CD14-positive monocyte (primary cell): ENCODE measurements at places on chromosomes 3 and 15.
A peak's percentile ranks its signal among the peaks of the same experiment; 100 is the strongest.

- peak; percentile 38 for DNase-seq
Observed at GRCh38 chr3:149771652-149772271, 19.5 kb upstream of the COMMD2 start.

DNA sequence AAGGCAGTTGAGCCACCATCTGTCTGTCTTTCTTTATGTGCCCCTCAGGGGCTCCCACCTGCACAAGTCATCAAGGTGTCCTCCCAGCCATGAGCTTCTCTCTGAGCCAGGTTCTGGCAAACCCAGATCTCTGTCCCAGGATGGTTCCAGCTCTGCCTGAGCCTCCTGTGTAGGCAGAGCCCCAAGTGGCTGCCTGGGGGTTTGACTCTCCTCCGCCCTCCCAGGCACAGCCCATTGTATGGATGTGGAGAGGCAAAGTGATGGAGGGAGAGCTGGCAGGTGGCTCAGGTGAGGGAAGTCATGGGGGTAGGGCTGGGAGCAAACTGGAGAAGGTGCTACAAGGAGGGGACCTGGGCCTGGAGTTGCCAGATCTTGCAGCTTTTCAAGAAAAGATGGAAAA is 56.9 kb downstream of the GRIP2 start:
- no peak for DNase-seq

DNA sequence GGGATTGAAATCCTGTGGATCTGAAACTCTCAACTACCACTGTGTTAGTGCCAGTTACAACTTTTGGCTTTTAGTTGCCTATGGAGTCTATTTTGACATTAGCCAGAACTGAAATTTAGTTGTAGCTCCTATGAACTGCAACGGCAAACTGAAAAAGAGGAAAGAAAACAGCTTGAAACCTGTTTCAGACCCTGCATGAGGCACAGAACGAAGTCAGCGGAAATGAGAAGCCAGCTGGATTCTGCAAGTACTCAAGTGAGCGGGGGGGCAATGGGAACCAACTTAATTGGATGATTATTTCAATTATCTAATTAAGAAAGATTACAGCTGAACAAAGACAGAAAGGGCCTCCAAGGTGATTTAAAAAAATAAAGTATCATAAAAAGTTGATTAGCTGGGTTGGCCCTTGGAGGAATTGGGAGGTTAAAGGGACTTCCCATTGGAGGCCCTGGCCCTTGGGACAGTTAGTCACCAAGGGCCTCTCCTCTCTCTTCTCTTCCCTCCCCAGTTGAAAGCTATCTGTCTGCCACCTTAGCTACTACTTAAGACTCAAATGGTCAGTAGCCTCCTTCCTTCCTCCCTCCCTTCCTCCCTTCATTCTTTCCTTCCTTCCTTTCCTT is 352.1 kb downstream of the SHQ1 start:
- DNase-seq, result peak; percentile 76

DNA sequence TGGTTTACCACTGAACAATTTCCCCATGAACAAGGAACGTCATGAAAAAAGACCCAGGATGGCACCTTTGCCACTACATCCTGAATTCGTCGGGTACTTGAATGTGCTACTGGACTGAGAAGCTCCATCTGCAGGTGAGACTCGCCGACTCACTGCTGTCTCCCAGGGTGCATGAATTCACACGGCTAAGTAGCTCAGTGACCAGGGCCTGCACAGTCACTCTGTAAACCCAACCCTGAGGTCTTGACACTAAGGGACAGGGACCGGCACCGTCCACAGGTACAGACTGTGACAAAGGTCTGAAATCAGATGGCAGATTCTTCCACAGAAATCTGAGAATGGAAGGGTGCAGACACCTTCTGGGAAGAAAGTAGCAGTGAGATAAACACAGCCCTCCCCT is 187.4 kb downstream of the ADAMTS17 start:
- no peak for DNase-seq

DNA sequence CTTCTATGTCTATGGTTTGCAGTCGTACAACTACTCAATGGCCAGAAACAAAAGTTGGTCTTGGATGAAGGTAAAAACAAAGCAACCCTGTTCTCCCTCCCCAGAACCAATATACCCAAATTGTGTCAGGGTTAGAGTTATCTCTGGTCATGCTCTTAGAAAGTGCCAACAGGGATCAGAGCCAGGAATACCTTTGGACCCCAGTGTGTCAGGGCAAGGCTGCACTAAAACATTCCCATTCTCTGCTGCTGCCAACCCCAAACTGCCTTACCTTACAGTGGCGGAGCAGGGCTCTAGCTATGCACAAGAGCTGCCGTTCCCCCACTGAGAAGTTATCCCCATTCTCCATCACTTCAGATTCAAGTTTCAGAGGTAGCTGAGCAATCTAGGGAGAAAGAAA is 42.4 kb upstream of the PARL start:
- no peak for DNase-seq

GRCh38 chr3:125238759-125239158 is 26.2 kb upstream of the SLC12A8 start:
- no peak for DNase-seq

DNA sequence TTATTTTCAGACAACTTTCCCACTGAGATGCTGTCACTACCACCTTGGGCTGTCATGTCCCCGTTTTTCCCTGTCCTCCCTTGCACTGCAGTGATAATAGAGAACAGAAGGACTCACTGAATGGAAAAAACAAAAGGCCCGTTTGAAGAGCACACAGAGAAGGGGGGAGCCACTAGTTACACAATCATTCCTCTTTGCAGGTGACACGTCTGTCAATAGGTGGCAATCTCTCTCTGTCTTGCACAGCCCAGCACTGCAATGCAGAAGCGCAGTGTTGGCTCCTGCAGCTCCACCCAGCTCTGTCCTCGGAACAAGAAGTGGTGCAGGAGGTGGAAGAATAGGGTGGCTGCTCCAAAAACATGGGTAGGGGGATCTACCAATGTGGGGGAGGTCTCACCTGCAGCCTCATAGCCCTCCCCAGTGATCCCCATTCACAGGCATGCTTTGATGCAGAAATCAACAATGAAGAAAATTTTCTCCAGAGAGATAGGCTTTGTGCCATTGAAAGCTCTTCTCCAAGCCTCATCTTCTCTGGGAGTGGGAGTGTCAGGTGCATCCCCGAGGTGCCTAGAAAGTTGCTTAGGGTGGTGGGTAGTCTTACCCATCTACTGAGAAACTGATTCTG is 31.8 kb downstream of the FSTL1 start:
- DNase-seq, result peak; percentile 9

DNA sequence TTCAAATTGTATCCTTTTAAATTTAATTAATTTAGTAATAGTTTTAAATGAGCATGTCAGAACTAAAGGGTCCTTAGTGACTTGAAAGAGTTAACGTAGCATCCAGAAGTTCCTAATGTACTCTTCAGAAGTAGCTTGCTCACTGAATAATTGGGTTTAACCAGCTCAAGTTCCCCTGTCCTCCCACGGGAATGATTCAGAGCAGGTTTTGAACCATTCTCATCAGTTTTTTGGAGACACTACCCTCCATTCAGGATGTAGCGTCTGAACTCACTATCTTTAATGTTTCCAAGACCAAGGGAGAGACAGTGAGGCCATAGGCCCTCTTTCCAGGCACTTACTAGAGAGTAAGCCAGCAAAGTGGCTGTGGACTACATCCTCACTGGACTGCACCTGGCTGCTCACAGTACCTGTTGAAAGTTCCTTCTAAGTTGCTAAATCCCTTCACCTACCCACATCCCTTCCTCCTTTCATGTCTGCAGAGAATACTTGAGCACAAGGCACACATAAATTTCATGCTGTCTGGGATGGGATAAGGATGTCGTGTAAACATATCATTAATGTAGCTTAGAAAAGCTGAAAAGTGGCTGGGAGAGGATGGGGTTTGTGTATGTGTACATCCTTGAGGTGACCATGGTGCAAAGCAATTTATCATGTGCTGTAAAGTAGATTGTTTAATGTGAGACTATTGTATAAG is 146.3 kb downstream of the PLCL2 start:
- DNase-seq, result no peak

DNA sequence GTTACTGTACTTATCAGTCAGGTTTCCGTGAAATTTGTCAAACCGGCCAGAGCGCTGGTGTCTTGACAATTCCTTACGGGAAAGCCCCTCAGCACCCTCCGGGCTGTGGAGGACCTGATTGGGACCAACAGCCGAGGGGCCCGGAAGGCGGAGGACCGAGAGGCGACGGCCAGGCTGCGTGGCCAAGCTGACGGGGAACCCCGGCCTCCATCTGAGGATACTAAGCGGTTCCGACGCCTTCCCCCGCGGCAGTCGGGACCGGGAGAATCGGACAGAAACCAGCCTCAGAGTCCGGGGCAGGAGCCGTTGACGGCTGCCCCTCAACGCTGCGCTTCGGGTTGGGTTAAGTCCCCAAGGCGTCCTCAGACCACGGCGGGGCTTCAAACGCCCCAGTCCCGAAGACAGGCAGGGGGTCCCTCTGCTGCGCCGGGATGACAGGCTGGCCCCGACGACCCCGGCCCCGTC is 499 bp downstream of the ALDH1A2 start:
- peak; percentile 4 for DNase-seq

DNA sequence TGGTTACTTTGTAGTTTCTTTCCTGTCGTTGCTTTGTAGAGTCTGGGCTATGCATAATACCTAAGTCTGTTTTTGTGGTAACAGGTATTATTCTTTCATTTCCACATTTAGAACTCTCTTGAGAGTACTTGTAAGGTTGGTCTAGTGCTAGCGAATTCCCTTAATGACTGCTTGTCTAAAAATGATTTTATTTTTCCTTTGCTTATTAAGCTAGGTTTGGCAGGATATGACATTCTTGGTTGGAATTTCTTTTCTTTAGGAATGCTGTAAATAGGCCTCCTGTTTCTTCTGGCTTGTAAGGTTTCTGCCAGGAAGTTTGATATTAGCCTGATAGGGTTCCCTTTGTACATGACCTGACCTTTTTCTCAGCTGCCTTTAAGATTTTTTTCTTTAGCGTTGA is 70.1 kb upstream of the SGO1 start:
- DNase-seq, result no peak

DNA sequence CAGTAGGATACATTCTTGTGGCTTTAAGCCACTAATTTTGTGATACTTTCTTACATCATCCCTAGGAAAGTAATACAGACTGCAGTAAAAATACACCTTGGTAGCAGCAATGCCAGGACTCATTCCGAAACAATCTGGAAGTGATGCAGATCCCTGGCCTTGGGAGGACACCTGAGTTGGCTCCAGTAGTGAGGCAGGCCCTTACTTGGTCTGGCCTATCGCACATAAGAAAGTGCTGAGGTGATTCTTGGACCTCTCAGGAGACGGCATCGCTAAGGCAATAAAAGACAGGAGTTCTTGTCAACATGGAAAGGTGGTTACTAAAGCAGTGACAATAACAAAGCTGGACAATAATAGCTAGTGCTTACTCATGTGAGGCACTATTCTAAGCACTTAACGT is 126.5 kb downstream of the SUCNR1 start:
- DNase-seq, result no peak

- no peak for DNase-seq
Observed at GRCh38 chr3:62954580-62954979, 79.4 kb upstream of the CADPS start.

GRCh38 chr3:4823986-4824925 is 155.0 kb upstream of the BHLHE40 start:
- DNase-seq, result no peak

GRCh38 chr3:17035033-17035432 is 150.3 kb downstream of the PLCL2 start:
- no peak for DNase-seq

DNA sequence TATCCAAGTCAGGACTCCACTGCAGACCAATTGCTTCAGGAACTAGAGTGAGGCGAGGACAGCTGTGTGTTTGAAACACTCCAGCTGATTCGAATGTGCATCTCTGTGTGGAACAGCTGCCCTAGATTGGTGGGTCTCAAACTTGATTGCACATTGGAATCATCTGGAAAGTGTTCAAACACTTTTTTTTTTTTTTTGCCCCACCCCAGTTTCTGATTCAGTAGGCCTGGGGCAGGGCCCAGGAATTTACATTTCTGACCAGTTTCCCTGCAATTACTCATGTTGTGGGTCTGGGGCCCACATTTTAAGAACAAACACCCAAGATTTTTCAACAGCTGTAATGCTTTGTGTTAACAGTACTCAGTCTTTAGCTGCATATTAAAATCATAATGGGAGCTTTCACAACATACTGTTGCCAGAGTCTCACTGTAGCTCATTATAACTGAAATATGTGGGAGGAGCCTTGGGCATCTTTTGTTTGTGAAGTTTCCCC is 156.6 kb downstream of the NR1D2 start:
- DNase-seq, result no peak

GRCh38 chr3:80215191-80215590 is 447.4 kb upstream of the ROBO1 start:
- DNase-seq, result no peak

GRCh38 chr3:24520976-24521419 is 26.3 kb upstream of the THRB start:
- no peak for DNase-seq

DNA sequence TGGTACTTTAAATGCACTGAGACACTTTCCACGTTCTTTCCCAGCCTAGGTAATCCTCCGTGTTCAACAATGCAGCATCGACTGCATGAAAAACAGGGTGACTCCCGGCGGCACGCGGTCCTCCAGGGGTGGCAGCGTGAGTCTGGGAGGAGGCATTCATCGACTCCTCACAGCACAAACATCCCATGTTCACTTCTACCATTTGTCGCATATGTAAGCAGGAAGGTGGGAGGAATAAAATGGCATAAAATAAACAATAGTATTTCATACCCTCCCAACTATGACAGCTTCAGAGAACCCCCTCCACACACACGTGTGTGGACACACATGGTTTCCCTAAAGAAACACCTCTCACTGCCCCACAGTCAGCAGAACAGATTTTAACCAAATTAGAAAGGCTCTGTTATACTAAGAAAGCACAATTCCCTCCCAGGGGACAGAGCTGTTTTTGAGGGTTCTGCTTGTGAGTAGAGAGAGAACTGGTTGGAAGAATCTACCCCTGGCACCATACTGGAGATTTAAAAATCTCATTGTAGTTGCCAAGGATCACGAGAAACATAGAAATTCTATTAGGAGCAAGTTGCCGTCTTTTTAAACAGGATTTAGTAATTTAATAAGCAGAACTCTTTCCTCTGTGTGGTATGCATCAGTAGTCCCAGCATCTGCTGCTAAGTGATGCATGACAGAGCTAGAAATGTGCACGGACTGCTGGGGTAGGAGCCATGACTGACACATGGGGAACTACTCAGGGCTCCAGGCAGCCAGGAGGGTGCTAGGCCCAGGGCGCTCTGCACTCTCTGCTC is 6.0 kb downstream of the FAM43A start:
- DNase-seq, result no peak

DNA sequence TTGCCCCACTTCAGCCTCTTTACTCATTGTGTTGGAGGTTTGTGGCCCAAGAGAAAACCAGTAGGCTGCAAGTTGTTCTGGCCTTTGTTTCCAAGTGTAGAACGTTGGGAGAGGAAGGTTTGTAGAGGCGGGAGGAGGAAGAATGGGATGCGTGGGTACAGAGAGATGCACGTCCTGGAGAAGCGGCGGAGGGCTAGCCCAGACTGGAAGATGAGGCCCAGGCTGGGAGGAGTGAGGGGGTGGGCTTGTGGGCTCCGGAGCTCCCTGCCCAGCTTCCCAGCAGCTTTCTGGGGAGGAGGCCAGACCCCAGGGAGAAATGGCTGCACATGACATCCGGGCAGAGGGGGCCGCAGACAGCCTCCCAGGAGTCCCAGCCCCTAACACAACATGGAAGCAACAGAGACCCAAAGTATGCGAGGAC is 5.3 kb downstream of the PLA2G4F start:
- no peak for DNase-seq
